Stimulated activated CD4-positive, alpha-beta T cell treated with anti-CD3 and anti-CD28 coated beads, Interleukin-4, amount 100 ng/mL, for 4 hours (primary cell): ENCODE measurements at places on chromosomes 5 and 9.

- DNase-seq: no peak
Measured at GRCh38 chr5:132083071-132083678, 9.6 kb downstream of the CSF2 start.

DNA sequence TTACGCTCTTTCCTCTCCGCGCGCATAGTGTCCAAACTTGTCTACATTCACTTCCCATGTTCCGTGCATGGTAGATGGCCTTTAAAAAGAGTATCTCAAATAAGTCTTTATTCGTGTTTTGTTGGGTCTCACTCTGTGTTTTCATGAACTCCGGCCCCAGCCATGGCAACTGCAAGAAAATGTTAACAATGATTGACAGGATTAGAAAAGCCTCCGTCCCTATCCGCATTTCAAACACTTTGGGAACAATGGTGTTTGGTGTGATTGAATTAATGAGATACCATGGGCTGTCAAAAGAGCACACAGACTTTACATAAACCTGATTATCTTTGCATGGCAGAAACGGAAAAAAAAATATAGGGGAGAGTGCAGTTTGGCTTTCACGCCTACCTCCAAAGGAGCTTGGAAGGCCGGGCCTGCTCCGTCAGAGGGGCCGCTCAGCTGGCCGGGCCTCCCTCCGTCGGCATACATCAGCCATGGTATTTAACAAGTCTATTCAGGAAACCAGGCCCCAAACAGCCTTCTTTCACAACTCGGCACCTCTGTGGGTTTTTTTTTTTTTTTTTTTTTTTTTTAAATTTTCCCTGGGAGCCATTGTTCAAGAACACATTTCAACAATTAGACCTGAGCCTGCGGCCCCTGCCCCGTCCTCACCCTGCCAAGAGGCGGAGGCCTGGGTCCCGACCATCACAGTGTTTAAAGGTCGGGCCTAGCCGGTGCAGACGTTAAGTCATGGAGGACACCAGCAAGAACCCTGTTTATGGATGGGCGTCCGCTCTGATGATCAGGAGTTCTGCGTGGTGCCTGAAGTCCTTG, 323.8 kb upstream of the IRX4 start:
- DNase-seq: no peak

- no peak for DNase-seq
Measured at GRCh38 chr5:79173626-79174025, 62.0 kb downstream of the BHMT start.

- DNase-seq: no peak
Measured at GRCh38 chr5:168802337-168802736, 223.2 kb upstream of the PANK3 start.

GRCh38 chr9:127528422-127529251, 77.3 kb downstream of the LRSAM1 start:
- DNase-seq: no peak

- DNase-seq: no peak
Measured at GRCh38 chr5:36403632-36404311, 102.1 kb upstream of the RANBP3L start.

- no peak for DNase-seq
Measured at GRCh38 chr9:135281151-135281550, 193.7 kb downstream of the OLFM1 start.

DNA sequence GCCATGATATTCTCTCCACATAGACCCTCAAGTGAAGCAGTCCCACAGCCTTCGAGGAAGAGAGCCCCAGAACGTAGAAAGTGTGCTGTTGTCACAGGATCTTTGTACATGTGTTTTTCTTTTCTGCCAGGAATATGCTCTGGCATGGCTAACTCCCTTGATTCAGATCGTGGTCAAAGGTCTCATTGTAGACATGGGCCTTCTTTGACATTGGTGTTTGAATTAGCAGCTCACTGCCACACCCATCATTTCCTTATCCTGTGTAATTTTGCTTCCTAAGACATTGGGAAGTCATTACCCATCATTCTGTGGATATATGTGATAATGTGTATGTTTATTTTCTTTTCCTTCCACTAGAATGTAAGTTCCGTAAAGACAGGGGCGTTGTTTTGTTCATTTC, 25.5 kb downstream of the MTRR start:
- no peak for DNase-seq

GRCh38 chr5:50965654-50966375, 299.4 kb downstream of the PARP8 start:
- no peak for DNase-seq

DNA sequence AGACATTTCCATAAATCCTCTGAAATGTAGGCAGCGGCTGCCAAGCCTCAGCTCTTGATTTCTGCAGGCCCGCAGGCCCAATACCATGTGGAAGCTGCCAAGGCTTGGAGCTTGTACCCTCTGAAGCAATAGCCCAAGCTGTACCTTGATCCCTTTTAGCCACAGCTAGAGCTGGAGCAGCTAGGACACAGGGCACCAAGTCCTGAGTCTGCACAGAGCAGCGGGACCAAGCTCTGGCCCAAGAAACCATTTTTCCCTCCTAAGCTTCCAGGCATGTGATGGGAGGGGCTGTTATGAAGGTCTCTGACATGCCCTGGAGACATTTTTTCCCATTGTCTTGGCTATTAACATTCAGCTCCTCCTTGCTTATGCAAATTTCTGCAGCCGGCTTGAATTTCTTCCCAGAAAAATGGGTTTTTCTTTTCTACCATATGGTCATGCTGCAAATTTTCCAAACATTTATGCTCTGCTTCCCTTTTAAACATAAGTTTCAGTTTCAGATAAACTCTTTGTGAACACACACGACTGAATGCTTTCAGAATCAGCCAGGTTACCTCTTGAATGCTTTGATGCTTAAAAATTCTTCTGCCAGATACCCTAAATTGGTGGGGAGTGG, 14.4 kb upstream of the ZFR start:
- DNase-seq: no peak

DNA sequence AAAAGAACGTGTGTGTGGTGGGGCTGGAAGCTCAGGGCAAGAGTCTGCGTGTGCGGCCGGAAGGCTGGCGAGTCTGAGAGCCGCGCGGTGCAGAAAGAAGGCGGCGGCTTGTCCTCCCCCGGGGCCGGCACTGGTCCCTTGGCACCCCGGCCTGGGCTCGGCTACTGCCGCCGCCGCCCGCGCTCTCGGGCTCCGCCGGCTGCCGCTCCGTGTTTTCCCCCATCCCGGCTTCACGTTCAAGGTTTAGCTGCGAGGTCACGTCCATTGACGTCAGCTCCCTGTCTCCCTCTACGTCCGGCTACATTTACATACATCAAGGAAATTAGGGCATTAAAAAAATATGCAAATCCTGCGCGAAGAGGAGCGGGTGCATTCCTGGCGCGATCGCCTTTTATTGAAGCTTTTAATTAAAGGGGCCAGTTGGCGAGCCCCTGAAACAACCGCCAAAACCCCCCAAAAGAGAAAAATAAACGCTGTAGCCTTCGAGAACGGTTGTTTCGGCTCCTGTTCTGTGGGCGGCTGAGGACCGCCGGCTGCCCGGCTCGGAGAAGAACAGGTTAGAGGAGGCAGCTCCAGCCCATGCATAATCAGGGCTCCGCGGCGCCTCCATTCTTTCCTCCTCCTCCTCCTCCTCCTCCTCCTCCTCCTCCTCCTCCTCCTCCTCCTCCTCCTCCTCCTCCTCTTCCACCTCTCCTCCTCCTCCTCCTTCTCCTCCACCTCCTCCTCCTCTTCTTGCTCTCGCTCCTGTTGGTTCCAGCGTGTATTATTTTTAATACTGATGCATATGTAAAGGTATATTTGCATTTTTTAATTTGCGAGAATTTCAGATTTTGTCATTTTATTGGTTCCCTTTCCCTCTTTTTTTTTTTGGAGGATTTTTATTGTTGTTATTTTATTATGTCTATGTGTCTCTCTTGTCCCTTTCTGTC, 207.0 kb downstream of the MEF2C start:
- no peak for DNase-seq

- DNase-seq: no peak
Measured at GRCh38 chr5:131659841-131660240, 24.8 kb upstream of the RAPGEF6 start.

- no peak for DNase-seq
Measured at GRCh38 chr5:17878541-17878940, 244.3 kb downstream of the TAF11L14 start.

GRCh38 chr5:1333986-1334385, 10.9 kb downstream of the CLPTM1L start:
- no peak for DNase-seq

DNA sequence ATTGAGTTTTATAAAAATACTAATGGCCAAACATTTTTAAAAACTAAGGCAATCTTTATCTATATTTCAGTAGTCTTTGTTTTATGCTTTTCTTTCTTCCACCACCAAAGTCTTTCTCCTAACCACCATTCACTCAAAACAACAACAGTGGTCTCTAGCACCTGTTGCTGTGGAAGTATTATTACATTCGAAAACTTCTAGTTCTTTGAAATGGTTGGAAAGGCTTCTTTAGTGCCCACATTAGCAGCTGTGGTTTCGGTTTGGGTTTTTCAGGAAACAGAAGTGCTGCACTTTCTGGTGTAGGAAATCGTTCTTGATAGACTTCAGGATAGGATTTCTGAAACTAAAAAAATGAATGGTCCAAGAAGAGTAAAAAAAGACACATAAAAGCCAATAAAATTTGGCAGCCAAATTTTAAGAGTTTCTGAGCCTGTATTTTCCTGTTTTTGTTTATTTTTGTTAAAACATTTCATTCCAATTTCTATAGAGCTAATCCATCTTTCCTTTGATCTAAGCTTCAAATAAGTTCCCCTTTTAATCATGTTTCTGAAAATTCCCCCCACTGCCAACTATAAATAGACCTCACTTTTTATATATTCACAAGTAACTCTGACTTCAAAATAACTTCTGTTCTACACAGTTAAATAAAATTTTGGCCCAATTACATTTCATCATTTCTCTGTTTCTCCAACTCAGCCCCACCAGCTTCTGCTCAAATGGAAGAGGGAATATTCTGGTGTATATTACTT, 102.2 kb downstream of the DEPDC1B start:
- no peak for DNase-seq

DNA sequence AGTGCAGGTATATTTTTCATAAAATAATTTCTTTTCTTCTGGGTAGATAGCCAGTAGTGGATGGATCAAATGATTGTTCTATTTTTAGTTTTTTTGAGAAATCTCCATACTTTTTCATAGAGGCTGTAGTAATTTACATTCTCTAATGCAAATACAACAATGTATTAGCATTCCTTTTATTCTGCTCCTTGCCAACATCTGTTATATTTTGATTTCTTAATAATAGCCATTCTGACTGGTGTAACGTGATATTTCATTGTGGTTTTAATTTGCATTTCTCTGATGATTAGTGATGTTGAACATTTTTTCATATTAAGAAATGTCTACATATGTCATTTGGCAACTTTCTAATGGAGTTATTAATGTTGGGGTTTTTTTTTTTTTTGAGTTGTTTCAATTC, 27.2 kb upstream of the SLC36A2 start:
- no peak for DNase-seq

GRCh38 chr5:6461793-6462650, 13.4 kb downstream of the UBE2QL1 start:
- no peak for DNase-seq

- DNase-seq: no peak
Measured at GRCh38 chr5:39605145-39605544, 180.4 kb upstream of the DAB2 start.

GRCh38 chr5:150623878-150624216, 16.6 kb upstream of the SYNPO start:
- DNase-seq: no peak

DNA sequence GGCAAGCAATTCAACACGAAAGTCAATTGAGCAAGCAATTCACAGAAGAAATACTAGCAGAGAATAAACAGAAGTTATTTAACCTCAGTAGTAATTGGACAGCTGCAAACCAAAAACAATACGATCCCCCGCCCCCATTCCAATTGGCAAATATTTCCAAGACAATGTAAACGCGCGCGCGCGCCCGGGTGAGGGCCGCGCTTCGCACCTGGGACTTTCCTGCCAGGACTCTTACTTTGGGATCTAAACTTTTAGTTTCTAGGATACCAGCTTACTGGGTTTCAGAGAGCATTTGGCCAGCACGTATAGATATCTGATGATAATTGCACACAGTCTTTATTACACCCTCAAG, 8.6 kb downstream of the RUFY1 start:
- DNase-seq: no peak

GRCh38 chr9:110856772-110857171, 181.5 kb downstream of the LPAR1 start:
- DNase-seq: no peak

GRCh38 chr5:176965633-176966032, 40.9 kb downstream of the UIMC1 start:
- DNase-seq: no peak

DNA sequence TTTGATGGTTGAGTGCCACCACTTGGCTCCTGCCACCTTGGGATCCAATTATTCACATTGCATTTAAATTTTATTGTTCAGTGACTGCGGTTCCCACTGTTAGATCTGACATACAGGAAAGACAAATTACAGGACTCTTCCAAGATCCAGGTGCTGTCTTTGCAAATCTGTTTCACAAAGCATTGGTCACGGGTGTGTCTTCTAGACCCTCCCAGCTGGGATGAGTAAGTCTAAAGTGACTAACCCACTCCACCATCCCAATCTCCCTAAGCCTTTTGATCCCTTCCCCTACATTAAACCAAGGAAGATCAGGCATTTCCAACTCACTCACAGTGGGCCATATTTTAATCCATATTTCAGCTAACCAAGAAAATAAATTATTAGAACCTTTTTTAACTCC, 1016.3 kb upstream of the CTNND2 start:
- no peak for DNase-seq

- no peak for DNase-seq
Measured at GRCh38 chr9:94932652-94933510, 206.4 kb downstream of the AOPEP start.

DNA sequence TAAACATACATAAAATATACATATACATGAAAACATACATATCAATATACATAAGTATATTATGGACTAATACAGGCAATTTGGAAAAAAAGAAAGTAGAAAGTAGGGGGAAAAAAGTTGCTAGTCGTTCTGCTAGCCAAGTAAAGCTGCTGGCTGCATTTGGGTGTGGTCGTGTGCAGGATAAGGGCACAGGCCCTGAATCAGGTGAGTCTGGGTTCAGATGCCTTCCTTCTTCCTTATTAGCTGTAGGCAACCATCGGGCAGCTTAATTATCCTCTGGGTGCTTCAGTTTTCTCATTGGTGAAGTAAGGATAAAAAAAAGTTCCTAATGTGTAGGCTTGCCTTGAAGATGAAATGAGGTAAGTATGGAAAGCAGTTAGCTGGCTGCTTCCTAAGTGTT, 59.2 kb upstream of the SPRY4 start:
- DNase-seq: no peak
